ENCODE measurements at places on chromosomes 7 and 10. TPM values are rescaled to one million over a fixed set of nuclear protein-coding genes. Genes with fewer than 3 reads are reported as not detected.

The VENTX gene
- 0.44 TPM for total RNA-seq

The CYTH3 gene
- 34.0 TPM for total RNA-seq

The PAPOLB gene
- 0.28 TPM for total RNA-seq

The PRF1 gene
- total RNA-seq = 1.1 TPM

The PIK3CG gene
- 0.82 TPM for total RNA-seq

The SLC39A12 gene
- total RNA-seq = not detected

The CCL24 gene
- total RNA-seq = not detected

The AZGP1 gene
- 11.3 TPM for total RNA-seq

The CPVL gene
- total RNA-seq = 2.7 TPM

The GSAP gene
- 6.4 TPM for total RNA-seq

The CALHM3 gene
- total RNA-seq = not detected

The GHRHR gene
- not detected for total RNA-seq

The C10orf62 gene
- total RNA-seq = 0.35 TPM

The ELAPOR2 gene
- 9.1 TPM for total RNA-seq

The PCLO gene
- 6.3 TPM for total RNA-seq

The SHOC2 gene
- 32.9 TPM for total RNA-seq

The ASB13 gene
- total RNA-seq = 14.3 TPM

The ADAMTS14 gene
- total RNA-seq = not detected

The CPA5 gene
- total RNA-seq = not detected

The IPMK gene
- 1.8 TPM for total RNA-seq

The RBP3 gene
- total RNA-seq = not detected

The CEP55 gene
- total RNA-seq = 0.24 TPM

The C10orf95 gene
- total RNA-seq = not detected

The BAIAP2L1 gene
- 1.7 TPM for total RNA-seq

The LIPN gene
- not detected for total RNA-seq

The PANK1 gene
- total RNA-seq = 7.4 TPM

The OR9A2 gene
- total RNA-seq = not detected

The C7orf57 gene
- not detected for total RNA-seq

The SUV39H2 gene
- total RNA-seq = 1.9 TPM

The PRKAR2B gene
- total RNA-seq = 30.1 TPM

The TCAF2 gene
- 1.4 TPM for total RNA-seq

The NUTM2A gene
- 2.3 TPM for total RNA-seq

The HYAL4 gene
- total RNA-seq = not detected

The NPTX2 gene
- total RNA-seq = 6.7 TPM

The CALML5 gene
- total RNA-seq = not detected

Measured in right atrium auricular region (tissue), 2 donors.